ENCODE measurements at places on chromosomes 12 and 14.
A peak's percentile ranks its signal among the peaks of the same experiment; 100 is the strongest.

DNA sequence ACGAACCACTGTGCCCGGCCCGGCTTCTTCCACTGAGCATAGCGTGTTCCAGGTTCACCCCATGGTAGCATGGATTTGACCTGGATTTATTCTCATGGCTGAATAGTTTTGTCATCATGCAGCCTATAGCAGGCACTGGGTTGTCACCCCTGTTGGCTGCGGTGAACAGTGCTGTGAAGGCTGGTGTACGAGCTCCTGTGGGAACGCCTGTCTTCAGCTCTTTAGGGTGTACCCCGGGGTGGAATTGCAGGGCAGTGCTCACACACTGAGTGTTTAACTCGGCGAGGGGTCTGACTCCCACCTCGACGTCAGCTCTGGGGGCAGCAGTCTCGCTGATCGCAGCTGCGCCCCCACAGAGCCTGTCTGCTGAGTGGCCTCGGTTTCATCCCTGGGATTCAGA lies 15.3 kb downstream of the MMP17 start:
- DNase-seq = no peak

- DNase-seq = no peak
Observed at GRCh38 chr12:7403466-7403865, 40.5 kb downstream of the CD163L1 start.

DNA sequence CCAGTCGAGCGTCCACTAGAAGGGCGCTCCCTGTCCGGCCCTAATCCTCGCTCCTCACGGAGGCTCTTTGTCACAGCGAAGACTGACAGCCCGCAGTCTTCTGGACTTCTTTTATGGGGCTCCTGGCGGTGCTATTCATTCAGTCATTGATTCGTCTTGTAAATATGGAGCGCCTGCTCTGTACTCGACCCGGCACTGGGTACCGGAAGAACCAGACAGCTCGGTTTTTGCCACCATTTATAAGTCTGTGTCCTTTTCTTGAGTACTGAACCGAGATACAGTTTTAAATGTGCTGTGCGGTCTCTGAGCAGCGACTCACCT lies 570 bp downstream of the DMAC2L start:
- DNase-seq = no peak

DNA sequence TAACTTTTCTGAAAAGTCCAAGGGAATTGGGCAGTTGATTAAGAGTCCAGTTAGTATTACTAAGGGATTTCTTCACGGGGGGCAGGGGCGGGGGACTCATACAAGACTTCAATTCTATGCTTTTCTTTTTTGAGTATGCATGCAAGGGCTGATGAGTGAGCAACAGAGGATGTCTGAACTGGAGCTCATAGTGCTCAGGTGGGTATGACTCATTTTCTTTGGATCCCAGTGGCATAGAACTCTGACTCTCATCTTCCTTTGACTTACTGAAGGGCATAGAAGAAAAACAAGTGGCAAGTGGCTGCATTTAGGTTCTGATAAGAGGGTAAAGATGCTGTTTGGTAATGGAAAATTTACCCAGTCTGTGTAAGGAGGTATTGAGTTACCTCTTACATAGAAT lies 749.2 kb downstream of the NOVA1 start:
- DNase-seq = no peak

GRCh38 chr14:34475163-34475562 lies 13.1 kb upstream of the SPTSSA start:
- no peak for DNase-seq

DNA sequence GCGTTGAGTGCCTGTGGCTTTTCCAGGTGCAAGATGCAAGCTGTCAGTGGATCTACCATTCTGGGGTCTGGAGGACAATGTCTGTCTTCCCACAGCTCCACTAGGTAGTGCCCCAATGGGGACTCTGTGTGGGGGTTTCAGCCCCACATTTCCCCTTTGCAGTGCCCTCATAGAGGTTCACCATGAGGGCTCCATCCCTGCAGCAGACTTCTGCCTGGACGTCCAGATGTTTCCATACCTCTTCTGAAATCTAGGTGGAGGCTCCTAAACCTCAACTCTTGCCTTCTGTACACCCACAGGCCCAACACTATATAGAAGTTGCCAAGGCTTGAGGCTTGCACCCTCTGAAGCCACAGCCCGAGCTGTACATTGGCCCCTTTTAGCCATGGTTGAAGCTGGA lies 52.9 kb downstream of the PRKCH start:
- no peak for DNase-seq

DNA sequence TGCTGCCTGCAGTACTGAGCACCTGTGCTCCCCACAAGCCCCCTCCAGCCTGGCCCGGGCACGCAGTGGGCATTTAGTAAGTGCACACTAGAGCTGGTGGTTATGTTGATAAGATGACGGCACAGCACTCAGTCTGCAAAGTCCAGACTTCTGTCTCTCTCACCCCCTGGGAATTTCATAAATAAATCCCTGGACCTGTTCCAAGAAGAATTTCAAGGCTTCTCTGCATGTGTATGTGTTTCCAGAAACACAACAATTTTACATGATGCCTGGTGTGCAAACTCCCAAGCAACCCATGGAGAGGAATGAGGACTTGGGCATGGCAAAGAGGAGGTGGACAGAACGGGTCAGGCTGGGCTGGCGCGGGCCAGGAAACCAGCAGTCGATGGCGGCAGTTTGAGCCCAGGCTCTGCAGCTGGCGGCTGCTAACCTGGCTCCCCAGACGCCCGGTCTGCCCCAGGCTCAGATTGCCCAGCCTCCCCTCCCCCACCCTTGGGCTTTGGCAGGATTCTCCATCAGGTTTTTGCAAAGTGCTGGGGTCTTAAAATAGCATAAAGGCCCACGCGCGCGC lies 10.4 kb upstream of the ACVR1B start:
- no peak for DNase-seq

GRCh38 chr12:6193853-6194815 lies 6.1 kb upstream of the CD9 start:
- DNase-seq = no peak

- DNase-seq = no peak
Observed at GRCh38 chr14:103724116-103724515, 8.5 kb downstream of the ZFYVE21 start.

DNA sequence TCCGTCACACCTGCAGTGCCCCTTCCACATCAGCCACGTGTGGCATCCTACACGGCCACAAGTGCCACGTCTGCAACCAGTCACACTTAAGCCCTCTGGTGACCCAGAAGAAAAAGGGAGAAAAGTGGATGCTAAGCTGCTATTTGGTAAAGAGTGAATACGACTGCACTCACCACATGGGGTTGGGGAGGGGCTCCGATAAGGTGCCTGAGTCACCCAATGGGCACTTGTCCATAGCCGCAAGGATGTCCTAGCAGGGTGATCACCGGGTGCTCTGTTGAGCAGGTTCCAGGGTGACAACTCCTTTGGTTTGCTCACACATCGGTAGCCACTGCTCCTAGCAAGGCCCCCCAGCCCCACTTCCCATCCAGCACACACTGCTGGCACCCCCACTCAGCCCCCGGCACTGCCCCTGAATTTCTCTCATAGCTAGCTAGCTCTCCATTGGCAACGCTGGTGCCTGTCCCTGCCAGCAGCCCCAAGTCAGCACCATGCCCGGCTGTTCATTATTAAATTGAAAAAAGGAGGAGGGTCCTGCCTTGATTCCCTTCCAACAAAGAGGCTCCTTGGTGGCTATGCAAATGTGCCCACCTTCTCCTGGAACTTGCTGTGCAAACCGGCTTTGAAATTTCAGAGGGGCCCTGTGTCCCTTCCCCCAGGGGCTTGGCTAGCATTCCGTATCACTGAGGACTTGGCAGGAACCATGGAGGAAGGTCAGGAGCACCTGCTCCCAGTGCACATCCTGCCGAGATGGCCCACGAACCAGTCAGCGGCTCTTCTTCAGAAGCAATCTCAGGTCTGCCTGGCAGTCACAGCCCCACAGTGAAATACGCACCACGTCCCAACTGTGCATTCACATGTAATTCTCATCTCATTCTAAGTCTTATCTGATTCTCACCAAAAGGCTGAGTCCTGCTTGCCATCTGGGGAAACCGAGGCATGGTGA lies 227.7 kb upstream of the DIO3 start:
- no peak for DNase-seq

DNA sequence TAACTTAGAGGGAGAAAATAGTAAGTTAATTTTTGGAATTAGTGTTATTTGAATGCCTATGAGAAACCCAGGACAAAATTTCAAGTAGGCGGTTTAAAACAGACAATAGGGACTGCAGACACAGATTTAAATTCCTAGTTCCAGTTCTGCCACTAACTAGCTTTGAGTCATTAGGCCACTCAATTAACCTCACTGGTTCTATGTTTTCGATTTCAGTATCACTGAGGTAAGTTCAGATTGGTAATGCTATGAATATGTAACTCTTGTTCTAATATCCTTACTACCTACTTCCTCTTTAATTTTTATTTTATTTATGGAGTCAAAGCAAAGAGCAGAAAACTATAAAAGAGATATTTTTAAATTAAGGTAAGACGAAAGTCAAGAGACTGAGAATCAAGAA lies 52.6 kb downstream of the GALC start:
- no peak for DNase-seq

DNA sequence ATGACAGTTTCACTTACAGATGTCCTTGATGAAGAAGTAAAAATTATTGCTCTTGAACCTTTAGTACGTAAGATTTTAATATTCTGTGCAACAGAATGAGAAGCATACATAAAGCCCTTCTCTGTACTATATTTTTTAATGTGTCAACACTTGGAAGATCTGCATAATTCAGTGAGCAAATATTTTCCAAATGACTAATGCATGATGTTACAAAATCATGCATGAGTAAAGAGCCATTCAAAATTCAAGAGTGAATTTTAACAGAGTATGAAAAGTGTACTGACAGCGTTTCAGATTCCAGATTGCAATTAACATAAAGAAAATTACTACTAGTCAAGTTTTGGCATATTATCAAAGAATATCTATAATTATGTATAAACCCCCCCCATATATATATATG lies 101.4 kb upstream of the BBS10 start:
- DNase-seq = peak; percentile 62

DNA sequence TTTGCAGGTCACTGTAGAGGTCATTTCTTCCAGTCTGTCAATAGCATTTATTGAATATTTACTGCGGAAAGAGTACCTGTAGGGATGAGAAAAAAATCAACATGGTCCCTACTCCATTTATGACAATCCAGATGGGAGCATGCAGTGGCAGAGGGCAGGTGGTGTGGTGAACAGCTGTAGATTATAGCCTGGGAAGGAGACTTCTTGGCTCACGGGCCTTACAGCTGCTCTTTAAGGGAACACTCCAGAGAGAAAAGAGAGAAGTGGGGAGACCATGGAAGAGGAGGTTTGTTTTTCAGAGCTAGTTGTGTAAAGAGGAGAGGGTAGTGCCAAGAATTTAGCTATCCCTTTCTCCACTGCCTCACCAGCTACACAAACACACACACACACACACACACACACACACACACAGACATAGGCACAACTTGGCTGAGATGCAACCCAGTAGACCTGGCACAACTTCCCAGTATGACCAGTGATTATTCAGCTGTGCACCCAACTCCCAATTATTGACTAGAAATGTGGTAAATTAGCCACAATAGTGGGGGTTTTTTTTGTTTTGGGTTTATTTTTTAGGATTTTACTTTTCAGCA lies 41.0 kb downstream of the GPHB5 start:
- no peak for DNase-seq

- DNase-seq = no peak
Observed at GRCh38 chr12:131112021-131112420, 158.3 kb downstream of the ADGRD1 start.

All from fibroblast of skin of left quadriceps (primary cell).